ENCODE measurements at places on chromosomes 1 and 21.

- DNase-seq = no peak
Measured at GRCh38 chr1:2132222-2133038, 62.1 kb downstream of the FAAP20 start.

GRCh38 chr1:18972531-18972930 lies 16.1 kb upstream of the IFFO2 start:
- no peak for DNase-seq

DNA sequence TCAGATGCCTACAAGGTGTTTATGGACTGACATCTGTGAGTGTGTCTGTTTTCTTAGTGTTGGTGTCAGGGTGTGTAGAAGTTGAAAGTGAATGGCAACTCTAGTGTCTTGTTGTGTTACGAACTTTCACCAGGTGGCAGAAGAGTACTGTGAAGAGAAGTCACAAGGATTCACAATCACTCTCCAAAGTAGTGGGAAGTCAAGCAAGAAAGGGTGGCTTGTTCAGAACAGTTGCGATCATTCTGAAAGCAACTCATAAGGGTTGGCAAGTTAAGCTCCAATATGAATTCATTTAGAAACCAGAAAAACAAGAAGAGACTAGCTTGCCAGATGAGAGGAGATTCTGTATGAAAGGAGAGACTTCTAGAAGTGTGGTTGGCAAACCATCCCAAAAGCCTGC lies 86.1 kb downstream of the FASLG start:
- no peak for DNase-seq

DNA sequence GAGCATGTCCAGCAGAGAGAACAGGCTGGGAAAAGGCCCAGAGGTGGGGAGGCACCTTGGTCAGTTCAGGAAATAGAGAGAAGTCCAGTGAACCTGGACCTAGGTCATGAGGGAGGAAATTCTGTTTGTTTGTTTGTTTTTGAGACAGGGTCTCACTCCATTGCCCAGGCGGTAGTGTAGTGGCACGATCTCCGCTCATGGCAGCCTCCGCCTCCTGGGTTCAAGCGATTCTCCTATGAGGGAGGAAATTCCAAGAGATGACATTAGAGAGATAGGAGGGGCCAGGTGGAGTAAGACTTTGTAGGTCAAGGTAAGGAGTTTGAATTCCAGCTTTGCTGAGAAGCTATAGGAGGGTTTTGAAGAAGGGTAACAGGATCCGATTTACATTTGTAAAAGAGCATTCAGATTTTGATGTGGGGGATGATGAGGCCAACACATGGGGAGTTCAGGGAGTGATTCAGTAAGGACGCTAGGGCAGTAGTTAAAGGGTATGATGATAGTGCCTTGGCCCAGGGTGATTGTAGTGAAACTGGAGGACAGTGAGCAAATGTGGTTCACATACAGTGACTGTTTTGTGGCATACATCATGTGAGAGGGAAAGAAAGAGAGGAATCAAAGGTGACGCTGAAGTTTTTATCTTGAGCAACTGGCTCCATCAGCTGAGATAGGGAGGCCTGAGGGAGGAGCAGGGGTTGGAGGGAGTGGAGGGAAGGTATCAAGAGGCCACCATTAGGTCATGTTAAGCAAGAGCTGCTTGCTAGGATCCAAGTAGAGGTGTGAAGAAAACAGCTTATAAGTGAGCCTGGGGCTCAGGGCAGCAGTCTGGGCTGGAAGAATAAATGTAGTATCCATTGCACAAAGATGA lies 8.3 kb upstream of the TRABD2B start:
- no peak for DNase-seq

GRCh38 chr1:114482585-114482984 lies 28.4 kb downstream of the TRIM33 start:
- DNase-seq = no peak

GRCh38 chr1:32900371-32900955 lies 726 bp downstream of the TMEM54 start:
- DNase-seq = no peak

GRCh38 chr1:222373216-222373615 lies 174.7 kb downstream of the HHIPL2 start:
- no peak for DNase-seq

DNA sequence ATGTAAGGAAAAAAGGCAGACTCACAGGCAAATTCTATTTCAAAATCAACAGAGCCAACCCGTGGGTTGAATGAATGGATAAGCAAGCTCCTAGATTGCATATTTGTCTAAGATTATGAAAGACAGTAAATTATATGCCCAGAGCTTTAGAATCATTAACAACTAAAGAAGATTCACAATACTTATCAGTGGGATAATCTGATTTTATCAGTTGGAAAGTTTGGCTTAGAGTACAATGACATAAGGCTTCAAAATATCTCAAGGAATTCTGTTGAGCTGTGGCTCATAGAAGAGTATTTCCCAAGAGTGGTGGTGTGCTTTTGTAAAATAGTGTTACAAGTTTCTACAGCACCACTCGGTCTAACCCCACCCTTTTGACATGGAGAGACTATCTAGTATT lies 85.5 kb downstream of the ADAMTS1 start:
- DNase-seq = no peak

DNA sequence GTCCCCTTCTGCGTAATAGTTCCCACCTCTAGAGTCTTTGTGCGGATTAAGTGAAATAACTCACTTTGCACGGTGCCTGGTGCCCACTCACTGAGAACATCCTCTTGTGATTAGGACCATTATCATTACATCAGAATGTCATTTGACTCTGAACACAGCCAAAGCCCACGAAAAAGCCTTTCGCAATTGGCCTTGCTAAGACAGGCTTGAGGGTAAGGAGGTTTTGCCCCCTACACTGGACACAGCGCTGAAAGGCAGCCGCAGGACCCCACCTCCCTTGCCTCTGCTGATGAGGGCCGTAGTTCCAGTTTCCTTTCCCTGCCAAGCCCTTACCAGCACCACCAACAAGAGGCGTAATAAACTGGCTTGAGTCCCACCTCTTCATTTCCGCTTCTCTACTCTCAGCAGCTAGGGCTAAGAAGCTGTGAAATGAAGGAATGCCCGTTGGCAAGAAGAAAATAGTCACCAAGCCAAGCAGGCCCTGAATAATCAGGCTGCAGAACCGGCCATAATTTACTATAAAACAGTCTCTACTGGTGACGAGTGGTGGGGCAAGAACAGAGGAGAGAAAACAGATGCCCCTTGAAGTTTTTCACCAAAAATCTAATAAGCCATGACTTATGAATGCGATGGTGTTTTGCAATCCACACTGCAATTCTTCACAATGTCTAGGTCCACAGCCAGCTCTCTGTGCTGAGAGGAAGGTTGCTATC lies 53.1 kb downstream of the SH3GLB1 start:
- DNase-seq = no peak

- DNase-seq = no peak
Measured at GRCh38 chr1:218496561-218496960, 151.4 kb downstream of the TGFB2 start.

DNA sequence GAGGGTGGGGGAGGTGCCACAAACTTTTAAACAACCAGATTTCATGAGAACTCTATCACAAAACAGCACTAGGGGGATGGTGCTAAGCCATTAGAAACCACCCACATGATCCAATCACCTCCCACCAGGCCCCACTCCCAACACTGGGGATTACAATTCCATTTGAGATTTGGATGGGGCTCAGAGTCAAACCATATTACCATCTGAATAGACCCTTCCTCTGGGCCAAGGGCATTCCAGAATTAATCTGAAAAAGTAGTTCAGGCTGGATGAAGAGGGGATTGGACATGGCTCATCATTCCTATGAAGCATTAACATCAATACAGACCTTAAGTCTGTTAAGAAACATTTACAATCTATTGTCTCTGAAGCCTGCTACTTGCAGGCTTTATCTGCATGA lies 149.9 kb upstream of the DNAH14 start:
- no peak for DNase-seq

DNA sequence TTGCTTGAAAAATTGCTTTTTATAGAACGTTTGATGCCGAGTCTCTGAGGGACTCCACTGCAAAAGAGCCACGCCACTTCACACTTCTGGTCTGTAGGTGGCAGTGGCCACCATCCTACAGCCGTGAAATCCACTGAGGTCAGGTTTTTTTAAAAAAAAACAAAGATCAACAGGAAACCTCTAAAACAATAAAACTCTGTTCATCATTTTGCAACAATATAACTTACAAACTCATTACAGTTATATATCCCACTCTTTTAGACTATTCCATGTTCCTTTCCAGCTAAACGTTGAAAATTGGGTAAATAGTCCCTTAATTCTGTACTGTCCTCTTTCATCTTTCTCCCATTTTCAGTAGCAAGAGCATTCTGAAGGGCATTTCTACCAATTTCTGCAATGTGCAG lies 64.6 kb upstream of the FMN2 start:
- DNase-seq = no peak

GRCh38 chr1:174874331-174875053 lies 125.3 kb upstream of the CACYBP start:
- no peak for DNase-seq
